ENCODE measurements at places on chromosomes 2 and 18.

- no peak for DNase-seq
These were observed 68.2 kb downstream of the ADI1 start for GRCh38 chr2:3451169-3451568.

GRCh38 chr18:39675906-39676305 lies 2110.3 kb upstream of the CELF4 start:
- no peak for DNase-seq

DNA sequence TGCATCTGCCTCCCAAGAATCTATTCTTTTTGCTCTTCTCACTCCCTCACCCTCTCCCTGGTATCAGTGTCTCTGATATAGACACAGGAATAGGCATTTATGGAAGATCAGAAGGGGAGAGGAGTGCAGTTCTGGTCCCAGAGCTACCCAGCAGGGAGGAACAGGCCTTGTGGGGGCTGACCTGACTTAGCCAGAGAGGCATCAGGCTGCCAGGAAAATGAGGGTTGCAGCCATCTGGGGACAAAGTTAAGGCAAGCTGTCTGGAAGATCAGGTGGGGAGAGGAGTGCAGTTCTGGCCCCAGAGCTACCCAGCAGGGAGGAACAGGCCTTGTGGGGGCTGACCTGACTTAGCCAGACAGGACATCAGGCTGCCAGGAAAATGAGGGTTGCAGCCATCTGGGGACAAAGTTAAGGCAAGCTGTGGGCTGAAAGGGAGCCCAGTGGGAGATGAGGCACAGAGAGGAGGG lies 69.9 kb upstream of the HK2 start:
- DNase-seq = no peak

GRCh38 chr2:29073933-29074332 lies 390 bp downstream of the PCARE start:
- DNase-seq = no peak

DNA sequence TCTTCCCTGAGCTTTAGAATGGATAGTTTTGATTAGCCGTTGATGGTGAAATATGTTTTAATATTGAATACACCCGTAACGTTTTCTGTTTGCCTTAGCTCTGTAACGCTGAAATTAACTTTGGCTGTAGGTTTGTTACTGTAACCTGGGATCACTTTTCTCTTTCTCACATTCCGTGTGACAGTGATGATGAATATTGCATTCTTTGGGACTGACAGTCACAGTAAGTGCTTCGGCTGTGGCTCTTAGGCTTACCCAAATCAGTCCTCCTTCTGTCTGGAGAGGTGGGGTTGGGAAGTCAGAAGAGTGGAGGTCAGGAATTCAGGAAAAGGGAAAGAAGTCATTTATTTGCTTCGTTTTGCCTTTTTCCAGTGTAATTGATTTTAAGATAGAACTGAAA lies 18.0 kb downstream of the RMC1 start:
- DNase-seq = no peak

GRCh38 chr18:70172225-70172624 lies 33.3 kb downstream of the RTTN start:
- DNase-seq = no peak

DNA sequence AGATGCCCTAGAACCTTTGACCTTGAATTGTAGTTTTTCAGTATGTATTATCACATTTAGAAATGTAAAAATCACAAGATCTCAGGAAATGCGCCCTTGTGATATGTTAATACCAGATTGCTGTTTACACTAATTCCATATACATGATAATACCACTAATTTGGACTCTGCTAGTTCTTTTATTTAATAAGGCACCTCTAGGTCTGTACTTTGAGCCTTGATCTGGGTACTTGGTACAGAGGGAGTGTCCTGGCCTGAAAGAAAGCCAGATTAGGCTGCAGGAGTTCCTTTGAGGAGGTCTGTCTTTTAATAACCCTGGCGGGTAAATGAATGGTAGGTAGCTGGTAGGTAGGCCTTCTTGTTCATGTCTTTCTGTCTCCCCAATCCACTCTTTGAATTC lies 26.3 kb downstream of the PLEKHA3 start:
- no peak for DNase-seq

DNA sequence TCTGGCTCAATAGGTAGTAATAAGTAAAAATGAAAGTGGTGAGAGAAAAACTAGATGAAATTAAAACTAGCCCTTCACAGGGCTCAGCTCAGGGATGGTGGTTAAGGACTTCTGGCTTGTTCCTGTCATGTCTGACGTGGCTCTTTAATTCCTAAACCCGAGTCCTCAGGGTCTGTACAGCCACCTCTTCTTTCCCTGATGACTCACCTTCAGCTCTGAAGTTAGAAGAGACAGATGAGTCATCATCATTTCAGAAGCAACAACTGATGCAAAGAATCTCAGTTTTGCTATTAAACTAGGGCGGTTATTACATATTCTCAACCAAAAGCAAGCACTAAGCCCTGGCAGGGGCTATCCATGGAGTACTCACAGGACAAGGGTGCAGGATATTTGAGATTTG lies 24.0 kb upstream of the ITGB6 start:
- peak; percentile 93 for DNase-seq

DNA sequence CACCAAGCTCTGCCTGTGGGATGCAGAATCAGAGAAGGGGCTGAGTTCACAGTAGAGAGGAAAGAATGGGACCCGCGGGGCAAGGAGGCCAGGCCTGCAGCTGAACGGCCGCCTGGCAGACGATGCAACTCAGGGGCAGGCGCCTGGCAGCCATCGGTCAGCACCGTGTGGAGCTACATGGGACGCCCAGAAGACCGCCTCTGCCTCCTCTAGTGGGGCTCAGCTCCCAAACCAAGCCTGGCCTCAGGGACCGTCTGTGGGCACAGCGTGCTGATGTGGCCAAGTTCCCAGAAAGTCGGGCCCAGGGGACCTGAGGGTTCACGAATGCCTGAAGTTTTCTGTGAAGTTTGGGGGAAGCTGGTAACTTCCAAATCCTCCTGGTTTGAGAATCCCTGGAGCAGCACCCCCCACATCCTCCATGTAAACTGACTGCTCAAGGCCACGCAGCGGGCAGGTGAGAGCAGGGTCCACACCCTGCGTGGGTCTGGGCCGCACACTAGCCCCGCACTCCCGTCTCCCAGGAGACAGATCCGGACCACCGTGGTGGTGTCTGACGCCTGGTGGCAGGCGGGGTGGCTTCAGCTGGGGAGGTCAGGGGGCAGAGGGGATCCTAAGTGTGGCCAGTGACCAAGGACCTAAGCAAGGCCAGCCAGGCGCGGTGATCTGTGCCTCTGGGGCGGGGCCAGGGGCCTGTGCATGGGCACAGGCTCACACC lies 14.6 kb downstream of the SNORC start:
- no peak for DNase-seq

DNA sequence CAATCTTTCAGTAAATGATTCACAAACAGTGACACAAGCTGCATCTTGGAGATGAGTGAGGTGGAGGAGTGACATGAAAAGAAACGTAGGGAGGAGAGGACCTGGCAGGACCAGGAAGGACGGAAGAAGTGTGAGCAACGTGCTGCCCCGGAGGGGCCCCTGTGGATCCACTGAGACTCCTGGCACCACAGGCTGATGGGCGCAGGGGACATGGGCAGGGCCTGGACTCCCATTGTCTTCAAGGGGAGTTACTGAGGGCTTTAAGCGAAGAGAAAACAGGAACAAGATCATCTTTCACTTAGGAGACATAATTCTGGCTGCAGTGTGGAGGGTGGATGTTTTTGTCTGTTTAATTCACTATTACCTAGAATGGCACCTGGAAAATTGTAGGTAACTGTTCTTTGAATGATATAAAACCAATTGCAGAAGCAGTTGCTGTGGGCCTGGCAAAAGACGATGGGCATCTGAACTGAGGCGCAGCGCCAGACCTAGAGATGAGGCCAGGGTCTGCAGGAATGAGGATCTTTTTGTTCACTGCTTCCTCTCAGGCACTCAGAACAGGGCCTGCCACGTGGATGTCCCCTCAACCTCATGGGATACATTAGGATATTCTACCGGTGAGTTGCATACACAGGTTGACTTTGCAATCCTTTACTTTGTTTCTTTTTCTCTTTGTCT lies 156.4 kb downstream of the TMEM18 start:
- DNase-seq = no peak

- DNase-seq = no peak
These were observed 11.0 kb upstream of the IL1R1 start for GRCh38 chr2:102131564-102131963.

DNA sequence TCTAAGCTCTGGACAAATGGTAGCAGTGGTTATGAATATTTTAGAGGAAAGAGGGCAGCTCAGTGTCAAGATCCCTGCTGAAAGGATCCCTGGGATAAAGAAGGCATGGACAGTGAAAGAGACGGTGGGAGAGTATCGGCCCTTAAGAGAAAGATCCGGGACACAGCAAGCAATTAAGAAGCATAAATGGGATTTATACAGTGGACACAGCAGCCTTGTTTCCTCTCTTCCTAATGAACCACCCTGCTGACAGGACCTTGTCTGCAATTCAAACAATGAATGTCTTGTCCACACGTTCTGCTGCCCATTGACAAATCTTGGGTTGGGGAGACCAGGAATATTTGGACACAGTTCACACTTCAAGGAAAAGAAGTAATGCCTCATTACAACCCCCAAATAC lies 16.5 kb downstream of the CPLX4 start:
- DNase-seq = no peak

DNA sequence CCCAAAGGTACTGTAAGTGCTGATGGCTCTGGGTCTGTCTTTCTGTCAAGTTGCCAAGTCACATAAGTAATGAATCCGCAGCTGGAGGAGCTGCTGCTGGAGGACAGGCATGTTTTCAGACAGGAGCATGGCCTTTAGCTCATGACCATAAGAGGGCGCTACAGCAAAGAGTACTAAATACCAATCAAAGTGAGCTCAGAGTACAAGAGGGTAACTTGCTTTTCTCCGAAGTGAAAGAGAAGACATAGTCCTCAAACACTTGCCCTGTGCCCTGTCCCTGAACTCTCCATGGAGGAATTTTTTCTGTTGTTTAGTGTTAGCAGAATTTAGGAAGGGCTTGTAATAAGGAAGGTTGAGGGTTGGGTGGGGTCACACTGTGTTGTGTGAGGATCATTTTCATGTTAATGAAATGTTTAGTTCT lies 58.0 kb upstream of the EML6 start:
- DNase-seq = no peak

GRCh38 chr2:44010266-44010665 lies 14.5 kb upstream of the LRPPRC start:
- DNase-seq = no peak

DNA sequence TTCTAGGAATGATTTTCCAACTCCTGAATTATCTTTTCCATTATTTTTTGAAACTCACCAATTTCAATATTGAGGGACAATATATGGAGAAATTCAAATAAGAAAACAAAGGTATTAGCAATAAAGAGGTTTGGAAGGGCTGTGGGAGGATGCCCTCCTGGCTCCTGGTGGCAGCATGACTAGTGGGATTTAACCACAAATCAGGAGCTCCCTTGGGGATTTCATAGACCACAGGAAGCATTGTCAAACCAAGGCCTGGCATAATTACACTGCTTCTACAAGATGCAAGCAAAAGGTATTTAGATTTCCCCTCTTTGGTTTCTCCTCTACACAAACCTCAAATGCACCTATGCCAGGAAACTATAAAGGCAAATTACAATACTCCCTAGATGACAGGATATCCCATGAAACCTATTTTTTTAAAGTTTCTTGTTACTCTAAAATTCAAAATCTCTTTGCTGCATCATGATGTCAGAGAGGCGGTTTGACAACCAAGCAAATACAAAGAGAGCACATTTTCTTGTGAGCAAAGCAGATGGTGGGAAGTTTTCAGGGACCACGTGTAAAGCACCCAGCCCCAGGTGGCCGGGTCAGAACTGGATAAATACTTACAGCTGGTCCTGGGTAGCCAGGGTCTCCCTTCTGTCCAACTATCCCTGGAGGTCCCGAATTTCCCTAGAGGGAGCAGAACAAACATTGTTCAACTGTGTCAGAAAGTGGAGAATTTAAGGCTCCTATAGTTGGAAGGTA lies 67.9 kb downstream of the COL6A3 start:
- no peak for DNase-seq

DNA sequence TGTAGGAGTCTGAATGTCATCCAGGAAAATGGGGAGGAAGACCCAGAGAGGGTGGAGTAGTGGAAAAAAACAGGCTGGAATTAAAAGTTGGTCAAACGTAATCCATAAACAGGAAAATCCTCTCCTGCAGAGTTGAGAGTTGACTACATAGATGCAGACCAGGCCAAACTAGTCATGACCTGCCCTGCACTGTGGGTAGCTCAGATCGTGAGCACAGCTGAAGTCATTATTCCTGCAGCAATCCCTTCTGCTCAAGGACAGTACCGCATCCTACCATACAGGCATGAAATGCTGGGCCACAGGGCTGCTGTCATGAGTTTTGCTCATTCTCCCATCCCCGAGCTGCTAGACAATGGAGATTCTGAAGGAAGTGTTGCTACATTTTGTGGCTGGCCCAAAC lies 352.2 kb downstream of the EN1 start:
- DNase-seq = no peak

GRCh38 chr2:238290715-238291549 lies 2.5 kb upstream of the PER2 start:
- no peak for DNase-seq

DNA sequence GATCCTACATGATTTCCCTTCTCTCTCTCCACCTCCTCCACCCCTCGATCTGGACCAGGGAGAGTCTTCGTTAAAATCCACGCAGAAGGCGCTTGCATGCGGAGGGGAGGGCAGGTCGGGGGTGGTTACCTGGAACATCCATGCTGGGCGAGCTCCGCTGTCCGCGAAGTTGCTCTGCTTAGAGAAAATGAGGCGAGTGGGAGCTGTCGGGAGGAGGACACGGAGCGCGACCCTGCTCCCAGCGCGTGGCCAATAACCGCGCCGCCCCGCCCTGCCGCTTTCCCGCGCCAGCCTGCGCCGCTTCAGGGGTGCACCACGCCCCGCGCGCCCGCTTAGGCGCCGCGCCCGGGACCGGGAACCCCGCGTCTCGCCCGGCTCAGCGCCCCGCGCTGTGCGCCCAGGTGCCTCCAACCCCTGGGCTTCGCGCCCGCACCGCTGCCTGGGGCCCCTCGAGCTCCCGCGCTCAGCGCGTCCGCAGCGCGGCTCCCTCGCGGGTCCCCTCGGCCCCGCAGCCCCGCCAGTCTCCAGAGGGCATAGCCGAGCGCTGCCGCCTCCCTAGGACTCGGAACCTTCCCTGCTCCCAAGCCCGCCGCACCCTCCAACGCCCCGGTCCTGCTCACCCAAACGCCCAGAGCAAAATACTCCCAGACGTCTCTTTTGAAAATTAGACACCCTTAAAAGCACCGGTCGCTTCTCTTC lies 636 bp downstream of the CBLN2 start:
- no peak for DNase-seq
